ENCODE measurements at places on chromosomes 12 and 14.

- no peak for DNase-seq
These were observed 19.6 kb downstream of the NAP1L1 start for GRCh38 chr12:76064904-76065303.

DNA sequence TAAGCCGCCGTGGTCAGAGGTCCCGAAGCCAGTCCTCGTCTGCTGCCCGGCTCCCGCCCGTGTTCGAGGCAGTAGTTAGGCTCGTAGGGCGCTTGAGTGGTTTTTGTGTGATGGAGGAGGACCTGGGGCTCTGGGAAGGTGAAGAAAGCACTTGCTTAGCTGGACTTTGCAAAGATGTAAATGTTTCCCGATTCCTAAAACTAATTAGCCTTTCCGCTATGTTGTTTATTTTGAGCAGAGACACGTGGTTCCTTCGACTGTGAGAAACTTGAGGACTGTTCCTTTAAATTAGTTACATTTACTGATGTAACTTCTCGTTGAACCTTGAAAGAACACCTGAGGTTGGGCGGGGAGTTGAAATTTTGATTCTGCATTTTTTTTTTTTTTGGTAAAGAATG, 33.9 kb downstream of the MIA2 start:
- DNase-seq = no peak

DNA sequence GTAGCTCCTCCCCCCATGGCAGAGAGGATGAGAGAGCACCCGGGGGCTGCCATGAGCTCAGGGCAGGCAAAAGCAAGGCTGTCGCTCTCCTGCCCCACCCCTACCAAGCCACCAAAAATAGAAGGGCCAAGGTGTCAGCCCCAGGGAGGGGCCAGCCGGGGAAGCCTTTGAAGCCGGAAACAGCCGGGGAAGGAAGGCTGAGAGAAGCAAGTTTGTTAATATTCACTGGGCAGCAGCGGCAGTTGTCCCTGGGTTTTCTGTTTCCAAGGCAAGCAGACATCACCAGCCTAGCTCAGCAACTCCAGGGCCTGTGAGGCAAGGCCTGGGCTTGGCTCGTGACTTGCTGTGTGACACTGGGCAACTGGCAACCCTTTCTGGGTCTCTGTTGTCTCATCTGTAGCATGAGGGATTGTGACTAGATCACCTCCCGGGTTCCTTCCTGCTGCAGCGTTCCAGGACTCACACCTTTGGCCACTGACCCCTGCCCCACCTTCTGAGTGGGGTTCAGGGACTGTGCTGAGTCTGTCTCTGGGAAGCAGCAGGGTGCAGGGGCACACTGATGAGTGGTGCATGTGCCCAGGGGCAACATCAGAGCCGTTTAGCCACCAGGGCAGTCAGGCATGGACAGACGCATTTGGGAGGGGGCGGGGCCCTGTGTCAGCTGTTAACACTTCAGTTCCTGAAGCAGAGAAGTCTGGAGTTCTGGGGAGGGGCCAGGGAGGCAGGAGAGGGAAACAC, 24.3 kb downstream of the SYNDIG1L start:
- DNase-seq = no peak

GRCh38 chr12:115485967-115486366, 791.5 kb downstream of the MED13L start:
- no peak for DNase-seq

- DNase-seq = no peak
These were observed 70.0 kb downstream of the DNAH10 start for GRCh38 chr12:123832052-123832451.

DNA sequence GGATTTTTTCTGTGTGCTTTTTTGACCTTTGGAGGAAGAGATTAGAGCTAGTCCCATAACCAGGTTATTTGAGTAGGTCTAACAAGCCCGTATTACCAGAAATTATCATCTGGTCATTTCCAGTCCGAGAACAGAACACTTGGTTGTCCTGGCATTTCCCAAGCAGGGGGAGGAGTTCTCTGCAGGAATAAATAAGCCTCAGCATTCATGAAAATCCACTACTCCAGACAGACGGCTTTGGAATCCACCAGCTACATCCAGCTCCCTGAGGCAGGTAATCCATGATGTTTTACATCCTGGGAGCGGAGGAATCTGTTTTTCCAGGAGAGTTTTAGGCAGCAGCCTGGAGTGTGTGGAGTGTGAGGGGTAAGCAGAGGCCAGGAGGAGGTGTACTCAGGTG, at the start of gene SERPINA3:
Gene SERPINA3, plus strand, starts transcription at position 218 of the 400 bp plus-strand sequence. CDS start 2,051 bp downstream, outside the sequence.
- no peak for DNase-seq

DNA sequence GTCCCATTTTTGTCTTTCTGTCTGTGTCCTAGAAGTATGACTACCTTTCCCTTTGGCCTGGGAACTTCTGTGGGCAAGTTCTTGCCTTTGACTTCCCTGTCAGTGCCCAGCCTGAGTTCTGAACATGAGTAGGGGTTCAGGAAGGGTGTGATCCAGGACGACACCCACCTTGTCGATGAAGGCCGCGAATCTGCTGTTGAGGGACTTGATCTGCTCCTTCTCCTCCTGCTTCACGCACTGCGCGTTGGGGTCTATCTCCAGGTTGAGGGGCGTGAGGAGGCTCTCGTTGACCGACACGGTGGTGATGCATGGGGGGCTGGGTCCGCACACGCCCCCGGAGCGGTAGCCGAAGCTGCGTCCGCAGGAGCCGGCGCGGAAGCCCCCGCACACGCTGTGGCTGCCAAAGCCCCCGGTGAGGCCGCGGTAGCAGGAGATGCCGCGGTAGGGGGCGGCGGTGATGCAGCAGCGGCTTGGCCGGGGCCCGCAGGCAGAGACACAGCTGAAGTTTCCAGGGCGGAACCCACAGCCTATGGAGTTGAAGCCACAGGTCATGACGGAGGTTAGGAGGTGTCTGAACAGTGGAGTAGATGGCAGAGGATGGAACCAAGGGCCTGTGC, at the start of gene KRT83:
Gene KRT83, minus strand, starts transcription at position 615 of the 617 bp plus-strand sequence. Its CDS starts 63 bp downstream, at position 552.
- DNase-seq = no peak
